Urinary bladder (tissue), 4 donors: ENCODE measurements at places on chromosomes 7 and 10.

GRCh38 chr7:33109005-33109757 is at the start of gene RP9:
Gene RP9 (minus strand): TSS chr7:33109404. CDS start chr7:33109372, 32 bp downstream.
- DNase-seq = no peak

- peak; percentile 20 for DNase-seq
These were observed 27.8 kb downstream of the CDHR3 start for GRCh38 chr7:105990727-105991453.

DNA sequence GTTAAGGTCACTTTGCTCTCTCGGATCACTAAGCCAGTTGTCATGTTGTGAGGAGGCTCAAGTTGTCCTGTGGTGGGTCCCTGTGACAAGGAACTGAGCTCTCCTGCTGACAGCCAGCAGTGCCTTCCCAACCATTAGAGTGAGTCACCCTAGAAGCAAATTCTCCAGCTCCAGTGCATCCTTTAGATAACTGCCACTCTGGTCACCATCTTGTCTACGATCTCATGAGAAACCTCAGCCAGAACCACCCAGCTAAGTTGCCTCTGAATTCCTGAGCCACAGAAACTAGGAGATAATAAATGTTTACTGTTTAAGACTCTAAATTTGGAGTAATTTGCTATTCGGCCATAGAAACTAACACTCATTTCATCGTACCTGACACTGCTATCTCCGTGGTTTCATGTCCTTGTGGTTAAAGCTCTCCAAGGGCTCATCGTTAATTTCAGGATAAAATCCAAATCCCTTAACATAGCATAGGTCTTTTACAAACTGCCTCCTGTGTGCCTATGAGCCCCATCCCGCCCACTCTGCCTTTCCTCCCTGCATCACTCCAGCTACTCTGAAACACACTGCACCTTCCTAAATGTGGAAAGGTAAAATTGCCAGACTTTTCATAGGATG is 56.5 kb upstream of the WIPF3 start:
- DNase-seq = no peak

DNA sequence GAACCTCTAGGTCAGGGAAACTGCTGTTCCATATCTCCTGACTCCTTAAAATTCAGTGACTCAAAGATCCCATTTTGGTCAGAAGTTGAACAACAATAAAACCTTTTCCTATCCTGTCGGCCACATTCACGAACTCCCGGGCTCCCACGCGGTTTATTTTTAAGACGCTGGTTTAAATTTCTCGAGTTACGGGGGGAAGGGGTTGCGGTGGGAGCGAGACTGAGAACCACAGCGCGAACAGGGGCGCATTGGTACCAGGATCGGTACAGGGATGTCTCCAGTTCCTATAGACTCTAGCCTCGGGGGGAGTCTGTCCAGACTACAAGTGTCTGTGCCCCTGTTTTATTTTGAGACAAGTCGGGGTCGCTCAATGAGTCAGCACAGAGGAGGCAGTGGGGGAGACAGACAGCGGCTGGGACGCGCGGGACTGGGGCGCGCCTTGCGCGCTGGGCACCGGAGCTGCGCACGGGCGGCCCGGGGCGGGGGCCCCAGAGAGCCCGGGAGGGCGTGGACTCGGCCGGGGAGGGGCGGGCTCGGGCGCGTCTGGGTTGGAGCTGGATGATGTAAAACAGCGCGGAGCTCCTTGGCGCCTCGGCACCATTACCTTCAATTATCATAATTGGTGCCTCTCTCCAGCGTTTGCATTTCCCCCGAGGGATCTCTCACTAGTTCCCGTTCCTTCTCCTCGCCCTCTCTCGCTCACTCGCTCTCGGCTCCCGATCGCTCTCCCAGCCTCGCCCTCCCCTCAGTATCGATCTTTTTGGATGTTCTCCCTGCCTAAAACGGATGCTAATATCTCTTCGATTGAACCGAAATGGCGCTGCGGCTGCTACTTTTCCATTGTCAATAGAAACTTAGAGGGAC is 8.7 kb upstream of the BAMBI start:
- DNase-seq = no peak

GRCh38 chr10:119538632-119539358 is 3.7 kb downstream of the RGS10 start:
- no peak for DNase-seq
